ENCODE measurements at places on chromosomes 5 and 9. TPM values are rescaled to one million over a fixed set of nuclear protein-coding genes. Genes with fewer than 3 reads are reported as not detected.

C7 gene
- not detected for total RNA-seq

GPX3 gene
- total RNA-seq = not detected

SHLD3 gene
- total RNA-seq = 11.4 TPM

MCC gene
- 2.4 TPM for total RNA-seq

TMEM252 gene
- total RNA-seq = not detected

LVRN gene
- total RNA-seq = not detected

HAPLN1 gene
- 35.6 TPM for total RNA-seq

PGM5 gene
- total RNA-seq = not detected
